Fibroblast of villous mesenchyme (primary cell): ENCODE measurements at places on chromosomes 1 and 21. TPM values are rescaled to one million over a fixed set of nuclear protein-coding genes. Genes with fewer than 3 reads are reported as not detected.

Gene MATN1
- total RNA-seq: not detected in 2 replicates

Gene DARS2
- total RNA-seq: 20.6 and 31.5 TPM in 2 replicates

Gene PLA2G4A
- total RNA-seq: 12.1 and 15.5 TPM in 2 replicates

Gene SLC1A7
- total RNA-seq: under 0.01 TPM in 2 replicates

Gene FTCD
- under 0.01 and 0.43 TPM in 2 replicates for total RNA-seq

Gene CSMD2
- 1.3 and 3.0 TPM in 2 replicates for total RNA-seq

Gene TESK2
- total RNA-seq: 1.6 and 2.2 TPM in 2 replicates

Gene DCST2
- total RNA-seq: not detected in 2 replicates

Gene QSOX1
- total RNA-seq: 128 and 164 TPM in 2 replicates

Gene CNTN2
- total RNA-seq: not detected in 2 replicates

Gene PTCH2
- total RNA-seq: under 0.01 and 0.32 TPM in 2 replicates

Gene S100A7
- not detected in 2 replicates for total RNA-seq

Gene DRAXIN
- total RNA-seq: not detected in 2 replicates

Gene MYOC
- total RNA-seq: not detected in 2 replicates

Gene SIPA1L2
- total RNA-seq: 5.6 and 6.1 TPM in 2 replicates

Gene PCSK9
- total RNA-seq: 2.6 and 9.1 TPM in 2 replicates

Gene GPR153
- total RNA-seq: 5.2 and 5.8 TPM in 2 replicates
